ENCODE measurements at places on chromosomes 12 and 14.

GRCh38 chr14:104132981-104133380 lies 5.4 kb upstream of the KIF26A start:
- no peak overlapping the region for H3K4me3 ChIP-seq
- H3K4me1 ChIP-seq: peaks cover 24% of the 10 kb centered on the region
- H3K27me3 ChIP-seq: peaks cover 58% of the 10 kb centered on the region

DNA sequence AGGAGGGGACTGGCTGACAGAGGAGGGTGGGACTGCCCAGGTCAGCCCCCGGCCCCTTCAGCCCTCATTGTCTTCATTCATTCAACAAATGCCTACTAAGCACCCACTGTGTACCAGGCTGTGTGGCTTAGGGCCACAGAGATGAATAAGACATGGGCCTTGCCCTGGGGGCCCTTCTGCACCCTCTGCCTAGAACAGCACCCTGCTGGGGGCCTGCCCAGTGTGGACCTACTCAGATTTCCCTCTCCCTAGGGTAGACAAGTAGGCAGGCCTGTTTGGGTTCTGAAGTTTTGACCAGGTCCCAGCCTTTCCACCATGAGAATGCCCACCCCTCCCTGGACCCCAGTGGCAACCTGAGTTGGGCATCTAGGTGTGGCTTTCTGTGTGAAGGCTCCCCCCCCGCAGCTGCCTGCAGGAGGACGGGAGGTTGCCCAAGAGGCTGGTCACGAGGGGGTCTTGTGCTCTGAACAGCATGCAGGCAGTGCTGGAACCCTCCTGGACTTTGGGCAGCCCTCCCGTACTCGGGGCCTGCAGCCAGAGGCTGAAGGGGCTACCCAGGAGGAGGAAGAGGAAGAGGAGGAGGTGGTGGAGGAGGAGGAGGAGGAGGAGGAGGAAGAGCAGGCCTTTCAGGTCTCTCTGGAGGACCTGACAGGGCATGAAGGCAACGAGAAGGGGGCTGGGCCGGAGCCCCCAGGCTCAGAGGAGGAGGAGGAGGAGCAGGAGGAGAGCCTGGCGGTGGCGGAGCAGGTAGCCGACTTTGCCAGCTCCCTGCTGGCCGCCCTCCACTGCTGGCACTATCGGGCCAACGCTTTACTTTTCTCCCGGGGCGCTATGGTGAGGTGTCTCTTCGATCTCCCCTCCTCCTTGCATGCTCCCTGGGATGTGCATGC lies 33.4 kb downstream of the PLEKHG3 start:
- peaks cover 17% of the 10 kb centered on the region for H3K4me1 ChIP-seq
- no peak for DNase-seq
- H3K36me3 ChIP-seq: peaks cover 76% of the 10 kb centered on the region
- H3K27me3 ChIP-seq: no peaks in the 10 kb centered on the region
- peak overlapping the region; percentile 9 for H3K27ac ChIP-seq

- H3K4me3 ChIP-seq: no peak overlapping the region
- H3K4me1 ChIP-seq: peaks cover 31% of the 10 kb centered on the region
- no peaks in the 10 kb centered on the region for H3K27me3 ChIP-seq
- DNase-seq: no peak
- no peak overlapping the region for H3K27ac ChIP-seq
- no peaks in the 10 kb centered on the region for H3K36me3 ChIP-seq
Observed at GRCh38 chr12:62258231-62258630, 2.0 kb upstream of the USP15 start.

- no peak overlapping the region for H3K4me3 ChIP-seq
- no peaks in the 10 kb centered on the region for H3K36me3 ChIP-seq
Observed at GRCh38 chr14:50402965-50403364, 6.3 kb upstream of the CDKL1 start.

GRCh38 chr14:93619176-93619793 lies 169.0 kb downstream of the PRIMA1 start:
- no peaks in the 10 kb centered on the region for H3K36me3 ChIP-seq
- H3K4me3 ChIP-seq: no peak overlapping the region
- H3K27ac ChIP-seq: no peak overlapping the region
- no peaks in the 10 kb centered on the region for H3K4me1 ChIP-seq

DNA sequence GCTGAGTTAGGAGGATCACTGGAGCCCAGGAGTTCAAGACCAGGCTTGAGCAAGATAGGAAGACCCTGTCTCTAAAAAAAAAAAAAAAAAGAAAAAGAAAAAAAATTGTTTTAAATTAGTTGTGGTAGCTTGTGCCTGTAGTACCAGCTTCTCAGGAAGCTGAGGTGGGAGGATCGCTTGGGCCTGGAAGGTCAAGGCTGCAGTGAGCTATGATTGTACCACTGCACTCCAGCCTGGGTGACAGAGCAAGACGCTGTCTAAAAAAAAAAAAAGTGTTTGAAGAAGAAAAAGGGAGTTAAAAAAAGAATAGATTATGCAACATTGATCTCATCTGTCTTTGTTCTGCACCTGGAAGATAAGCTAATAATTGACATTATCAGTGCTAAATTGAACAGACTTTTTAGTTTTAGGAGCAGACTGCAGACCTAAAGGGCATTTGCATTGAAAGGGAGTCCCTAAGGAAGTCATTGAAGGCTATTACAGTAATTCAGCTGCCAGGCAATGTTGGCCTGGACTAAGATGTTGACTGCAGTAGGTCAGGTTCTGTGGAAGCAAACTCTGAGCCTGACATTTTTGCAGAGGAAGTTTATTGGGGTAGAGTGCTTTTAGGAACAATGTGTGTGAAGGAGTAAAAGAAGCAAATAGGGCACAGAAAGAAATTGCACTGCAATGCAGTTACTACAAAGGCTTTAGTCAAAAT lies 215.8 kb downstream of the PCNX1 start:
- no peak overlapping the region for H3K4me3 ChIP-seq
- peaks cover 4% of the 10 kb centered on the region for H3K4me1 ChIP-seq
- H3K27ac ChIP-seq: no peak overlapping the region
- no peaks in the 10 kb centered on the region for H3K27me3 ChIP-seq
- no peak for DNase-seq

DNA sequence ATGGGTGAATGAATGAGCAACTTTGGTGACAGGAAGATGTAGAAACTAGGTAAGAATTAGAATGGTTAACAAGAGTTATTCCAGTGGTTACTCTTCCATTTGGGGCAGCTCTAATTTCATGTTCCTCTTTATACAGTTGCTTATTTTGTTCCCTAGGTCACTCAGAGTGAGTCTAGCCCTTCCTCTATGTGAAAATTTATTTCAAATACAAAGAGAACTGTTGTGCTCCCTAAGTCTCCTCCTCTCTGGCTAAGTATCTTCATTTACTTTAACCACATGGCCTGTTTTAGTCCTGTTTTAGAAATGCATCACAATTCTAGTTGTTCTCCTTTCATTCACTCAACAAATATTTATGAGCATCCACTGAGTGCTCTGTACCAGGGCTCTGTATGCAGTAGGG lies 51.1 kb upstream of the HIF1A start:
- no peak overlapping the region for H3K4me3 ChIP-seq
- DNase-seq: no peak
- no peak overlapping the region for H3K27ac ChIP-seq
- peaks cover 29% of the 10 kb centered on the region for H3K4me1 ChIP-seq
- H3K36me3 ChIP-seq: no peaks in the 10 kb centered on the region

GRCh38 chr12:26250801-26251200 lies 55.4 kb downstream of the SSPN start:
- H3K4me3 ChIP-seq: no peak overlapping the region
- DNase-seq: no peak
- no peaks in the 10 kb centered on the region for H3K27me3 ChIP-seq
- H3K36me3 ChIP-seq: no peaks in the 10 kb centered on the region
- H3K27ac ChIP-seq: no peak overlapping the region

GRCh38 chr14:70183991-70184390 lies 4.8 kb downstream of the SLC8A3 start:
- H3K36me3 ChIP-seq: no peaks in the 10 kb centered on the region
- H3K27me3 ChIP-seq: peaks cover 25% of the 10 kb centered on the region
- H3K4me1 ChIP-seq: peaks cover 24% of the 10 kb centered on the region
- DNase-seq: no peak
